ENCODE measurements at places on chromosomes 6 and 20.
A peak's percentile ranks its signal among the peaks of the same experiment; 100 is the strongest.

GRCh38 chr6:117483004-117483644, 650 bp downstream of the DCBLD1 start:
- peak; percentile 61 for DNase-seq

DNA sequence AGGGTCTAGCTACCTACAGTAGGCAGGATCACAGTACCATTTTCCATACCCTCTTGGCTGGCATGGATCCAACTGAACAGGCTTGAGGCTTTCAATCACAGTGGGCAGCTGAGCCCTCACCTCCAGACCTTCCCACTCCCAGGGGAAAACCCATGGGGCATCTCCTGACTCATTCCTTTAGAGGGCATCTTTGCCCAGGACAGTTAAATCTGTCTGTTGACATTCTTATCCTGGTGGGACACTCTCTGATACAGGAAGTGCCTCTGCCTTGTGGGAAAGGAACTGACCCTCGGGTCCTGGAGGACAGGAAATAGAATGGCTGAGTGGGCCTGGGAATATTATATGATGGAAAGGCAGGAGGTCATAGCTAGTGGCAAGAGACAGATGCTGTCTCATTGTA, 10.2 kb upstream of the EPB41L1 start:
- DNase-seq = no peak

DNA sequence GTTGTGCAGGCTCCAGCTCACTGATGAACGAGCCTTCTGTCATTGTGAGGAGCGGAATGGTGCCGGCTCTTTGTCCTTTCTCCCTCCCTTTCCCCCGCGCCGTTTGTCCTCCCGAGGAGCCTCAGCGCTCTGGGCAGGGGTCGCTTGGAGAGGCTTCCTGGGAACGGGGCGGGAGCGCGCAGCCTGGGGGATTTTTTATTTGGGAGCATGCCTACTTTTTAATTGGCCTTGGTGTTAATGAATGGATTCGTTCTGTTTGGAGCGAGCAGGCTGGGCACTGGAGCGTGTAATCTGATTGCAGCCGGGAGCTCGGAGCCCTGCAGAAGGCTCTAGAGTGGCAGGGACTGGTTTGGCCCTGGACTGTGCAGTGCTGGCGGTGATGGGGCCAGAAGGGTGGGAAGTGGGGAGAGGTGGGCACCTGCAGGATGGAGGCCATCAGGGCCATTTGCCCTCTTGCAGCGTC, 118.8 kb downstream of the CDH4 start:
- DNase-seq = peak; percentile 75

- no peak for DNase-seq
These were observed 121.7 kb downstream of the BCAS1 start for GRCh38 chr20:53948383-53949318.

- DNase-seq = no peak
These were observed 302.6 kb upstream of the NRSN1 start for GRCh38 chr6:23823421-23823820.

GRCh38 chr6:65988006-65988405, 281.0 kb upstream of the EYS start:
- no peak for DNase-seq

GRCh38 chr6:27468334-27468733, 4.6 kb downstream of the ZNF184 start:
- no peak for DNase-seq

DNA sequence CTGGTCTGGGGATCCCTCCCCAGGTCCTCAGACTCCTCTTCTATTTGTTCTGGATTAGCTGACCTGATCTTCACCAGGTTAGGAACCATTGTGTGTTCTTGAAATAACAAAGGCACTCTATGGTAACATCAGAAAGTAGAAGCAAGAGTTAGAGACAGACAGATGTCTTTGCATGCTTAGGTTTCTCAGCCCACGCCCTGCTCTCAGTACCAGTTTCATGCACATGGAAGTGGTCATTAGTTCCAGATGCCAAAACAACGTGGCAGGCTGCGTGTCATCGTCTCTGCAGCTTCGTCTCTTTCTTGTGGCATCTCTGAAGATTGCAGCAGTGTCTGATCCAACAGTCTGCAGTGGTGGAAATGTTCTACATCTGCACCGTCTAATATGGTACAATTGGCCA, 89.4 kb downstream of the PACRG start:
- DNase-seq = no peak

- DNase-seq = peak; percentile 24
These were observed 18.6 kb downstream of the TREML2 start for GRCh38 chr6:41182069-41183034.

DNA sequence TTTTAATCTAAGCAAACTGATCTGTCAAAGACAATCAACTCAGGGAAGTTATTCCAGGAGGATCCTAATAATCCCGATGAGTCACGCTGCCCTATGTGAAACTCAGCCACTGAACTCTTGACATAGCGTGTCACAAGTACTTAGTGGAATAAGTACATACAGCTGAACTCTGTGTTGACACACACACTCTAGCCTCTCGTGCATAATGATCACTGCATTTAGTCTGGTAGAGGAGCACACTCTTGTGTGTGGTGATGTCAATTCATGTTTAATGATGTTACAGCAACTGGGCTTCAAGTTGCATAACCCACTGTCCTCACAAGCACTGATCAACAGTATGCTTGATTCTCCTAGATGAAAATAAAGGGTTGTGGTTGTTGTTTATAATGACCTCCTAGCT, 148.3 kb downstream of the HACE1 start:
- DNase-seq = no peak

DNA sequence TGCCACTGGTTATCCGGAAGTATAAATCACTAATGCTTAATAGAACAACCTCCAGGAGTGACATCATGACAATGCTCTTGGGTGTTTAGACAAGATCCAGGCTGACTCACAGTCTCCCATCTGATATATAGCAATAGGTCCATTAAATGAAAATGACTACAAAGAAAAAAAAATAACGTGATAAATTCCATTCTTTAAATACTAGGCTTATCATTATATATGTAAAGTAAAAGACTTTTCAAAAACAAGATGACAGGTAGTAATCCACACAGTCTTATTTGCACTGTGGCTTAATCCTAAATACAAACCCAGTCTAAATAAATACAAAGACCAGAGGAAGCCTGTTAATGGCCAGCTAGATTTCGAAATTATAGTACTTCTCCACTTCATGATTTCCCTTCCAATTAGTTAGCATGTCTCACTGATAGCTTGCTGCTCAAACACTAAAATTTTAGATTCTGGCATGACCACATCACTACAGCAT, 149.1 kb upstream of the BEND3 start:
- no peak for DNase-seq

- no peak for DNase-seq
These were observed 144.4 kb downstream of the AIG1 start for GRCh38 chr6:143205131-143205535.

GRCh38 chr6:167027772-167028171, 28.6 kb downstream of the CEP43 start:
- no peak for DNase-seq

GRCh38 chr6:145031962-145032361, 703.4 kb downstream of the EPM2A start:
- DNase-seq = no peak

DNA sequence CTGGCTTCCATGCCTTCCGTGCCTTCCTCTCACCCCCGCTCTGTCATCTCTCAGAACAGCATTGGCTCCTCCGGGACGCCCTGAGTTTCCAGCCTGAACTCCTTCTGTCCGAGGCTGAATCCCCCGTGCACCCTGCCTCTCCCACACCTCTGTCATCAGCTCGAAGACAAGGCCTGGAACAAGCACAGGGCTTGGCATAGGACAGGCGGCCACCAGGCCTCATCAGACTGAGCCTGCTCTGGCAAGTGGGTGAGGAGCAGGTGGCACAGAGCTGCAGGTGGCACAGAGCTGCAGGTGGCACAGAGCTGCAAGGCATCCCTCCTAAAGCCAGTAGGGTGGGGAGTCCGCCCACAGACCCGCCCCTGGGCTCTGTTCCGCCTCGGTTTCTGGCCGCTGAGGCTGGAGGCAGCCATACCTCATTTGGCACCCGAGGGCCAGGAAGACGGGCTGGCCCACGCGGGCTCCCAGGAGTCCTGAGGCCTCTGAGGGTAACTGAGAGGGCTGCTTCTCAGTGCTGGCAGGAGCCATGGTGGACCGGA, 60.2 kb downstream of the EZR start:
- no peak for DNase-seq

- no peak for DNase-seq
These were observed 6.9 kb upstream of the RSPO3 start for GRCh38 chr6:127111526-127111925.

DNA sequence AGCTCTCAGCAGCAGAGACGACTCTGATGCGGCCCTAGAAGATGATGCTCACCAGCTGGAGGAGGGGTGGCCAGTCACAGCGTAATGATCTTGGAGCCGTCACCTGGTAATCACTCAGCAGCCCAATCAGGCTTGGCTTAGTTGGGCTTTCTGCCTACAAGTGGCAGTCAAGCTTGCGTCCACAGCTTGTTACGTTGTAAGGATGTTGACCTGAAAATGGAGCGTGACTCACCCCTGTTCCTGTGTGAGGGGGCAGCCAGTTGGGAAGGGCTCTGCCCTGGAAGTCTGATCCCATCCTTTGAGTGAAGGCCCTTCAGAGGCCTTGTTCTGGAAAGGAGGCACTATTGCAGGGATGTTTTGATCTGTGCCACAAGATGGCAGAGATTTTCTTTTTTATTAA, 49.8 kb downstream of the SPATA2 start:
- no peak for DNase-seq

- no peak for DNase-seq
These were observed 3.3 kb downstream of the TDRD6 start for GRCh38 chr6:46690911-46691451.

DNA sequence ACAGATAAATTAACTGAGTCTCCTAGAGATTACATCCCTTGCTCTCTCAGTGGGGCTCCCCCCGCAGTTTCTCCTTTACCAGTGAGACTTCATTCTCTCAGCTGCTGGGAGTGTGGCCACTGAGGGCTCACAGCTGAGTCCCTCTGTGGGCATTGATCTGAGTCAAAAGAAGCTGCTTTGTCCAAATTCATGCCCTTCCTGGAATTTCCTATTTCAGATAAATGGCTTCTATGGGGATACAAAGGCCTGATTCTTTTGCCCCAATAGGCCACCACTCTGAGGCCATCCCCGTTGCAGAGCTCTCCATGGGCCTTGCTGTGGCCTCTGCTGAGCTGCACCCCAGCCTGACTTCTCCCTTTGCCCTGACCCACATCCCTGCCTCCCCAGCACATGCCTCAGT, 10.0 kb downstream of the CST5 start:
- no peak for DNase-seq

DNA sequence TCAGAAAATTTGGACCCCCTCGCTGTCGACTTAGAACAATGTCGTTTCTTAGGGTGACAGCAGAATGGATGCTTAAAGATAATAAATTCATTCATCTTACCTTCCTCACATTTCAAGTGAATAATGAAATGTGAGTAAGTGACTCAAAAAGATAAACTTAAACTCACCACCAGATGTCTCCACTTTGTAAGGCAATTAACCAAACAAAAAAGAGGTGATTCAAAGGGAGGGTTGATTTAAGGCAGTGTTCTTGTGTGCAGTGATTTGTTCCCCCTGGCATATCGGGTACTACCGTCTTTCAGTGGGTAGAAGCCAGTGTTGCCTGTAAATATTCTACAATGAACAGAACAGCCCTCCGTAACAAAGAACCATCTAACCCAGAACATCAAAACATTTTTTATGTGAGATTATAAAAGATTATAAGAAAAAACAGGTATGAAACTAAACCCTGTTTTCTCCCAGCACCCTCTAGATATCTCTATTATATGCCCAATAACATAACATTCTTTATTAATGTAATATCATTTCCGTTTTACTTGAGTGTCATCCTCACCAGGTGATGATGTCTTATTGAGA, 589.7 kb downstream of the CBLN4 start:
- DNase-seq = peak; percentile 12

DNA sequence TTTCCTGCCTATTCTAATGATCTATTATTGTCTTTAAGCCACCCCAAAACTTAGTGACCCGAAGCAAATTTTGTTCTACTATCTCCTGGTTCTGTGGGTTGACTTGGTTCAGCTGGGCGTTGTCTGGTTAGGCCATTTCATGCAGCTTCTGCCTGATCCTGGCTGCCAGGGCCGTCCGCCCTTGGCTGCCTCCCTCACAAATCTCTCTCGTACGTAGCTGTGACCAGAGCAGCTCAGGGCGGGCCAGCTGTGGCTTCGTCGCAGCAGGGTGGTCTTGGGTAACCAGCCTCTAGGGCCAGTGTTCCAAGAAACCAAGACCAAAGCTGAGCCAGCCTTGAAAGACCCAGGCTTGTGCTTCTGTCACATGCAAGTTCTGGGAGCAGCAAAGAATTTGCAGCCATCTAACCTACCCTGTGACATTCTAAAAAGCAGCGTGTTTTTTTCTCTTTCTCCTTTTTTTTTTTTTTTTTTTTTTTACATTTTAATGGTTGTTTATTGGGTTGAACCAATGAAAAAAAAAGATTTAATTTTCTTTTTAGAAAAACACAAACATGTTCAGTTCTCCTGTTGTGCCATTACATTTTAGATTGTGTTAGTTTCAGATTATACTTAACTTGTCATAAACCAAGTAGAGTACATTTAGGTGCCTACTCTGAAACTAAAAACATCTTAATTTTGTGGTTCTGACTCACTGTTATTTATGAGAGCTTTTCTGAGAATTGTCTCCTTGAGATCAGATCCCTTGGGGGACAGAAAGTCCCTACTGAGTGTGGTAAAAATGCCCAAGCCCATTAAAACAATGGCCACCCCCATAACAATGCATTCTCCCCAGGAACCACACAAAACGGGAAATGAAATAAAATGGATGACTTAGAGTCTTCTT, 83.9 kb downstream of the ZDHHC14 start:
- DNase-seq = no peak

DNA sequence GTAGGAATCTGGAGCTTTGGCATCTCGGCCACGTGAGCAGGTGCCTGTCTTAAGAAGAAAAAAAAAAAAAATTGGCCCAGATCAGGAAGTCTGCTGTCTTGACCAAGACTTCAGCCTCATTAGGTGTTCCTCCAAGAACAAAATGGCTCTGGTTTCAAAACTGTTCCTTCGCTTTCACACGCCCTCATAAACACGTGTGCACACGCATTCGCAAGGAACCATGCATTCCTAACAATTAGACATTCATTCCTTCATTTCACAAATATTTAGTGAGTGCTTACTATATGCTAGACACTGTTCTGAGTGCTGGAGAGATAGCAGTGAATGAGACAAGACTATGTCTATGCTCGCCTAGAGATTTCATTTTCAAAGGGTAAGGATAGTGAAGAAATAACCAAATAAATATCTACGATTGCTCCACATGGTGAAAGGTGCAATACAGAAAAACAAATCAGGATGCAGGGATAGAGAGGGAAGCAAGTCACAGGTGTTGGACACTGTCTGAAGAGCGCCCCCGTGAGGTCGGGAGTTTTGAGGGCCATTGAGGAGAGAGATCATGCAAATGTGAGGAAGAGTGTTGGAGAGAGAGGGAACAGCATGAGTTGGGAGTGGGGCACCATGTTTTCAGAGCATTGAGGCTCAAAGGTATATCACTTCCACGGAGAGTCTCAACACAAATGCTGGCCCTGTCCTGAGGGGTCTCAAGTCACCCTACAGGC, 53.3 kb downstream of the CCDC170 start:
- no peak for DNase-seq

- DNase-seq = no peak
These were observed 87.8 kb upstream of the SIRPA start for GRCh38 chr20:1807394-1807793.

GRCh38 chr6:45196121-45196520, 132.0 kb upstream of the RUNX2 start:
- DNase-seq = no peak

GRCh38 chr20:32978009-32978335, 26.3 kb downstream of the SUN5 start:
- DNase-seq = no peak
